ENCODE measurements at places on chromosomes 3 and 15.

DNA sequence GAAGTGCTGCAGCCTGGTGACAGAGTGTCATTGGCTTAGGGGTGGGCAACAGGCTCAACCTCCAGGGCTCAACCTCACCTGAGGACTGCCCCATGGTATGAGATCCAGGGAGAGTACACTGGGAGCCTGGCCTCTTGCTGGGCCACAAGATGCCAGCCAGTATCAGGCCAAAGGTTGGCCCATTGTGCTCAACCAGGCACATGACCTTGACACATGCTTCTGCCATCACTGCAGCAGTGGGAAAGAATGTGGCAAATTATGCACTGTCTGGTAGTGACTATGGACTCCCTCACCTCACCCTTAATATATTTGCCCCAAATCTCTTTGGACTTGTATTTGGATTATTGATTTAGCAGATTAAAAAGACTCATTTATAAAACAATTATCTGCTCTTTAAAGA lies 233.9 kb upstream of the GOLGA6L4 start:
- DNase-seq, result no peak

DNA sequence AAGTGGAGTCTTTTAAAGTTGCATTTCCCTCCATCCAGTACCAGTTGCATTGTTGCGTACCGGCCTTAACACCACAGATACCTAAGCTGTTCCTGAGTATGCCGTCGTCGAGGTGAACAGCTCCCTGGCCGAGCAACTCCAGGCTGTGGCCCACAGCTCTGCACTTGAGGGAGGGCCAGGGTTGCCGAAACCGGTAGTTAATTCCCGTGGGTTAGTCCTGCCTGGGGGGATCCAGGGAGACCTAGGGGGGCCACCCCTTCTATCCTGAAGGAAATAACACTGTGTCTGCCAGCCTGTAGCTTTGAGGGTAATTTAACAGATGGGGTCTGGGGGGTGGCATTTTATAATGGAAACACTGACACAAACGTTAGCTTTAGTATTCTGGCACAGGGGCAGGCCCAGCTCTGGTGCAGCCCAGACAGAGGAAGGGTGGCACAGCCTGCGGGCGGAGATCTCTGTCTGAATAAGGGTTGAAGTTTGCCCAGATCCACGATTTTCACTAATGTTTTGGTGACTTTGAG lies 60.8 kb downstream of the RGMA start:
- no peak for DNase-seq

- DNase-seq, result no peak
Measured at GRCh38 chr3:30858894-30859389, 35.5 kb downstream of the GADL1 start.

DNA sequence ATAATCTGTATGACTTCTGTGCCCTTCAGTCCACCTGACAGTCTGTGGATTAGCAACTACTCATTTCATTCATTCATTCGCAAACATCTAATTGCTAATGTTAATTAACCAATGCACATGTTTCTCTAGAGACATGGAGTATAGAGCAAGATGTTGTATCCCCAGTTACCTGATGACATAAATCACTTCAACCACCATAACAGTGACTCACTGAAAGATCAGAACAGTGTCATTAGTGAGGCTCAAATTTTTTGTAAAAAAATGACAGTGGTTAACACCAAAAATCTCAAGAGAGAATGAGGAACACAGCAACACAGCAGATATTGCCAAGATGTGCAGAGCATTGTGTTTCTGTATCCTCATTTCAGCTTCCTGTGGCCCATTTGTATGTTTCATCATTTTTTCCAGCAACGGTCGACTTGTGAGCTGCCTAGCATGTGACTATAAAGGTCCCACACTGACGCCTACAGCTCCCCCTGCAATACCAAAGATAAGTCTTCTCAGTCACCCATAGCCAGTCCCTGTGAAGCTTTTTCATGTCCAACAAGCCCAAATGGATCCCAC lies 3.7 kb upstream of the PLD1 start:
- no peak for DNase-seq

GRCh38 chr3:56309465-56309864 lies 158.8 kb downstream of the ERC2 start:
- DNase-seq, result no peak

DNA sequence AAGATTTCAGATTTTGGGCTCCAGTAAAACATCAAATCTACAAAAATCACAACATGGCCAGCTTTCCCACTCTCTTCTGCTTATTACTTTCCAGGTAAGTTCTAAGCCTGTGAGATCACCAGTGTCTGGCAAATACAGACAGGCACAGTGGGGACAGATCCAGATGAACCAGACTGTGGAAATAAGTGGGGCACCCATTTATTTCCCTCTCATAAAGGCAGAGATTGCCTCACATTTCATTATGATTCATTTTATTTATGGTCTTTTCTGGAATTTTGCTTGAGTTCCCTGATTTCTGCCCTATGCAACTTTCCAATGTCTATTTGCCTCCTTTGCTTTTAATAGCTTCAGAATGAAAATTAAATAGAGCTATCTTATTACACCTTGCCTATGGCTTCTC lies 66.8 kb downstream of the GREM1 start:
- no peak for DNase-seq

GRCh38 chr3:129346695-129347457 lies 68.2 kb downstream of the HMCES start:
- no peak for DNase-seq

GRCh38 chr15:96106628-96107027 lies 223.9 kb upstream of the NR2F2 start:
- DNase-seq, result no peak

GRCh38 chr15:74380361-74381189 lies 13.1 kb upstream of the CYP11A1 start:
- no peak for DNase-seq

DNA sequence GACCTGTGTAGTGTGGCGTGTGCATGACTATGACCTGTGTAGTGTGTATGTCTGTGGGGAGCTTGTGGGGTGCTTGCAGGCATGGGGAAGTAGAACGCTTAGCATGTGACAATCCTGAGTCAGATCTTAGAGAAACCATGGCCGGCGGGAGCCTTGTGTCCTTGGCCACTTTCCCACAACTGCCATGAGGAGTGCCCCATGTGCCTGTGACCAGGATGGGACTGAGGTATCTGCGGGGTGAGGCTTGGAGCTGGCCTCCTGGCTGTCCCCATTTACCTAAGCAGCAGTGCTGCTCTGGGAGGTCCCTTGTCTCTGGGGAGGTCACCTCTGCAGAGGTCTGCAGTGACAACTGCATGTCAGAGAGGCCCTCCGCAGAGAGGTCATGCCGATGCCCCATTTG lies 23.6 kb downstream of the TRPM1 start:
- DNase-seq, result no peak

DNA sequence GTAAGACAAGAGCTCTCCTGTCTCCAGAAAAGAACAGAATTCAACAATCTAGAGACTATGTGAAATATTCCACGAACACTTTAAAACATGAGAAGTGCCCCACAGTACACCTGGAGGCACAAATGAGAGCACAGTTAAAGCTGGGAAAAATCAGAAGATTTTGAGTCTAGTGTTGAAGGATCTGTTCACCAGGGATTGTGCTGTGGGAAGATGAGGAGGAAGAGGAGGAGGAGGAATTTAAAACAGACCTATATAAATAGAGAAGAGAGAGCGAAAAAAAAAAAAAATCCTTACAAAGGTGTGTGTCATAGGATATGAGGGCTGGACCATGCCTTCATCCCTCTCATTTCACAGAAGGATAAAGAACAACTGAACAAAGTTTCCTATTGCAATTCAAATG lies 361.0 kb upstream of the SEMA6D start:
- DNase-seq, result no peak

- DNase-seq, result no peak
Measured at GRCh38 chr15:82568986-82569385, 28.7 kb upstream of the RPS17 start.

DNA sequence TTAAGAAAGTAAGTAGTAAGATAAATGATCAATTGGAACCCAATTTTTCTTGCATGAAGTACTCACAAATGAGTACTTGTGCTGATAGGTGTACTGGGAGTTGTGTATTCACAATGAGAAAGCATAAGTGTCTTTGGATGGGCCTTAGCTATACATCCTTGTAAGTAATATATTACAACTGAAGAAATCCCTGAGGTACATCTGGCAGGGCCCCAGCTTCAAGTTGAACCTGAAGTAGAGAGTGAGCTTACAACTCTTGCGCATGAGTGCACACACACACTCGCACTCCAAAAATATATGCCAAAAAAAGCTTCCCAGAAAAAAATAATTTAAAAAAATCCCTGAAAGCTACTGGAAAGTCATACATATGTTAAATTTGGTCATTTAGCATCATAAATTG lies 222.5 kb downstream of the ROBO2 start:
- DNase-seq, result no peak

DNA sequence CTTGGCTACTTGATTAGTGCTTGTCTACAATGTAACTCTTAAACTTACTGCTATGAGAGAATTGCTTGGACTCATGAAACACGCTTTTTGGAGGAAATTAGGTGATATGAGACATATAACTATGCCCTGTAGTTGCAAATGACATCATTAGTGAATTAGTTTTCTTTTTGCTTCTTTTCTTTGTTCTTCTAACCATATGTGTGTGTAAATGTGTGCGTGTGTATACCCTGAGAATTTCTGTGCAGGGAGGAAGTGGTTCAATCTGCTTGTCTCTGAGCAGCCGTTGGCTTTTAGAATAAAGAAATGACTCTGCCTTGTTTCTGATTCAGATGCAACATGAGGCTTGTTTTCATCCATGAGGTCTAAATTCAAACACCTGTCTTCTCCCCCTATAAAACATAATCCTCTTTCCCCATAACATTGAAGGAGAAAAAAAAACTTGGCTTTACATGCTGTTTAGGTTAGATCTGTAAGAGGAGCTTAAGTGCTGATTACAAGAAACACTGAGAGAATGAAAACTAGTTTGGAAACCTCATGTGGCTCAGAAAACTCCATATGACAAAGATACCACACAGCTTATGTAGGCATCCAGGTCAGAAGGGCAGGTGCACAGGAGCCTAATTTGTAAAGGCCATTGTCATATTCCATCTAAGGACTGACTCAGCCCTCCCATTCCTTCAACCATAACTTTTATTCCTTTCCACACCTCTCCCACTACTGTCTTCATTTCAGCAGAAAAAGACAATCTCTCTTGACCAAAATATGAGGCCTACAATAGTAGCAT lies 30.5 kb upstream of the BLM start:
- DNase-seq, result no peak

DNA sequence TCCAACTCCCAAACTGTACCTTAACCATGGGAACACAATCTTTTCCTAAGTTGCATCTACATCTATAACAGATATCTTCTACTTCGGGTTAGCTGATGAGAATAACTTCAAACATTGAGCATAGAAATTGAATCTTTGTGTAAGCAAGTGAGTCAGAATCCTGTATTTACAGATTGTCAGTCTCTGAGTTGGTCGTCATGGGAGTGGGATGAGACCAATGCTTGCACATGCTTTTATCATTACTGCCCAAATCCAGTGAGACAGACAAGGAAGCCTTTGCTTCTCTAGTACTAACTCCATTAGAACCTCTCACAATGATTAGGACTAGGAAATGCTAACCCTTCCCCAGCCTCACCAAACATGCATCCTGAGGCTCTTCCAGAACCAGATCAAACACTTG lies 587.1 kb upstream of the ZNF717 start:
- no peak for DNase-seq

DNA sequence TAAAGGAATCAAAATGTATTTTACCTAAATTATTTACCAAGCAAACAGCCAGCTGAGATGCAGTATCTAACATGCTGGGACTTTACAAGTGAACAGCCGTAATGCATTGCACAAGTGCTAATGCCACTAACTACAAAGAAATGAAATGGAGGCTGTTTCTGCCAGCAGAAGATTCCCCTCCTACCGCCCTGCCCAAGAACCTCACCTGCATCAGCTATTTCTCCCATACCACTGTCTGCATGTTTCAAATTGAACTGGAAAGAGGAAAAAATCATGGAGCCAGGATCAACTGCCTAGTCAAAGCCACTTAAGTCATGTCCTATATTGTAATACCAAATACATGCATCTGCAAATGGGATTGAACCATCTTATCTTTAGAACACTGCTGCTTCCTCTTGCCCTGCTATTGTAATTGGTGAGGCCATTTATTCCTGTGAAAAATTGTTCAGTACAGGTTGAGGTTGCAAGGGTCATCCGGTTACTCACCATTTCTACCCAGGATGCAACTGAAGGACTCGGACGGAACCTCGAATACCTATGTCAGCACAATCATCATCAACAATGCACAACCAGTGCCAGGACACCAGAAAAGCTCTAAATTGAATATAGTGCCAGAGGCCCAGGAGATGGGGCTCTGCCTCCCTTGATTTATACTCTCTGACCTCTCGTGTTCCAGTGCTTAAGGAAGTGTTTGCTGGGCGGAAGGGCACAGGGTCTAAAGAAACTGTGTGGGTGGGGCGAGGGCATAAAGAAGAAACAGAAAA lies 27.5 kb downstream of the ANXA2 start:
- no peak for DNase-seq

DNA sequence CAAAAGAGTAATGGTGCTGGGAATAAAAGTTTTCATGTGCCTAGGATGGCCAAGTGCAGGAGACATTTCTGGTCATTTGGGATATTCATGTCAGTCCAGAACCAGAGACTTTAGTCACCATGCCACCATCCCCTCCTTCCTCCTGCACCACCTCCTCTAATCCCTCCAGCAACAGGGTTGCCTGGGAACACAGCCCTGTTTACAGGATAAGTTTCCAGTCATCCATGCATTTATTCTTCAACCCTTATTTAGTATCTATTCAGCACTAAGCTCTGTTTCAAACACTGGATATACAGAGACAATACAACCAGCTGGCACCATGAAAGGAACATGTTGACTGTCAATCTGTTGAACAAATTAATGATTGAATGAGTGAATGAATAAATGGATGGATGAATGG lies 211.7 kb downstream of the CLSTN2 start:
- no peak for DNase-seq

- peak; percentile 34 for DNase-seq
Measured at GRCh38 chr3:50542177-50543034, 25.1 kb downstream of the C3orf18 start.

DNA sequence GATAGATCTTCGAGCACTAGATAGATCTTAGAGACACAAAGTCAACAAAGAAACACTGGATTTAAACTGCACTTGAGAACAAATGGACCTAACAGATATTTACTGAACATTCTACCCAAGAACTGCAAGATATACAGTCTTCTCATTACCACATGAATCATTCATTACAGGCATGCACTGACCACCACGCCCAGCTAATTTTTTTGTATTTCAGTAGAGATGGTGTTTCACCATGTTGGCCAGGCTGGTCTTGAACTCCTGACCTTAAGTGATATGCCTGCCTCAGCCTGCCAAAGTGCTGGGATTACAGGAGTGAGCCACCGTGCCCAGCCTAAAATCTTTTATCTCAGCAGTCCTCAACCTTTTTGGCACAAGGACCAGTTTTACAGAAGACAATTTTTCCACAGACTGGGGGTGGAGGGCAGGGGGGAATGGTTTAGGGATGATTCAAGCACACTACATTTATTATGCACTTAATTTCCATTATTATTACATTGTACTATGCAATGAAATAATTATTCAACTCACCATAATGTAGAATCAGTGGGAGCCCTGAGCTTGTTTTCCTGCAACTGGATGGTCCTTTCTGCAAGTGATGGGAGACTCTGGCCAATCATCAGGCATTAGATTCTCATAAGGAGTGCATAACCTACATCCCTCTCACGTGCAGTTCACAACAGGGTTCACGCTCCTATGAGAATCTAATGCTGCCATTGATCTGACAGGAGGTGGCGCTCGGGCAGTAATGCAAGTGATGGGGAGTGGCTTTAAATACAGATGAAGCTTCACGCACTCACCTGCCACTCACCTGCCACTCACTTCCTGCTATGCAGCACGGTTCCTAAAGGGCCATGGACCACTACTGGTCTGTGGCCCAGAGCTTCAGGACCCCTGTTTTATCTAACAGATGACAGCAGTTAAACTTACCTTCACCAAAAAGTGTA lies 21.7 kb downstream of the CSNK1G1 start:
- peak; percentile 12 for DNase-seq

GRCh38 chr3:64445109-64445943 lies 220.1 kb upstream of the PRICKLE2 start:
- DNase-seq, result no peak
